ENCODE measurements at places on chromosomes 4 and X. TPM values are rescaled to one million over a fixed set of nuclear protein-coding genes. Genes with fewer than 3 reads are reported as not detected.

RAB33A gene
- 1.5 TPM for total RNA-seq

SPANXB1 gene
- not detected for total RNA-seq

ZXDA gene
- 7.2 TPM for total RNA-seq

TLR10 gene
- not detected for total RNA-seq

FAM114A1 gene
- total RNA-seq = 387 TPM

NLGN4X gene
- 9.8 TPM for total RNA-seq

C1QTNF7 gene
- 0.86 TPM for total RNA-seq

RTL5 gene
- 1.1 TPM for total RNA-seq

CNGA1 gene
- not detected for total RNA-seq

PDZD11 gene
- 63.0 TPM for total RNA-seq

PLXNB3 gene
- total RNA-seq = 5.0 TPM

FREM3 gene
- total RNA-seq = not detected

CCDC149 gene
- total RNA-seq = 15.7 TPM

RBPJ gene
- total RNA-seq = 214 TPM

RBMXL3 gene
- total RNA-seq = not detected

RNF175 gene
- total RNA-seq = 0.26 TPM

LGI2 gene
- total RNA-seq = 1.4 TPM

FABP2 gene
- total RNA-seq = not detected

CHRDL1 gene
- 1.2 TPM for total RNA-seq

LINC00632 gene
- total RNA-seq = 15.2 TPM

ESX1 gene
- not detected for total RNA-seq

USP17L10 gene
- not detected for total RNA-seq

PABPC1L2A gene
- not detected for total RNA-seq

UGT2B17 gene
- not detected for total RNA-seq

CFAP47 gene
- not detected for total RNA-seq

UBA6 gene
- total RNA-seq = 145 TPM

LAP3 gene
- 79.6 TPM for total RNA-seq

CSN1S1 gene
- not detected for total RNA-seq

MXRA5 gene
- 135 TPM for total RNA-seq

CFI gene
- 25.5 TPM for total RNA-seq

HELT gene
- total RNA-seq = not detected

CSAG1 gene
- total RNA-seq = not detected

CLNK gene
- total RNA-seq = not detected

TRPC5OS gene
- not detected for total RNA-seq

ERVMER34-1 gene
- total RNA-seq = under 0.01 TPM

Data from articular chondrocyte of knee joint (primary cell).